T-cell (primary cell): ENCODE measurements at places on chromosomes 2 and 18.

- H3K36me3 ChIP-seq: no peaks in the 10 kb centered on the region
- no peak for DNase-seq
- H3K4me1 ChIP-seq: no peaks in the 10 kb centered on the region
- no peak overlapping the region for H3K4me3 ChIP-seq
- no peak overlapping the region for H3K27ac ChIP-seq
Observed at GRCh38 chr2:708667-709066, 31.5 kb upstream of the TMEM18 start.

GRCh38 chr2:47062681-47063537 is 92.2 kb downstream of the STPG4 start:
- no peak overlapping the region for H3K27ac ChIP-seq
- H3K27me3 ChIP-seq: no peaks in the 10 kb centered on the region
- no peak overlapping the region for H3K4me3 ChIP-seq
- no peak for DNase-seq
- peaks cover 3% of the 10 kb centered on the region for H3K4me1 ChIP-seq
- H3K36me3 ChIP-seq: peaks cover 59% of the 10 kb centered on the region

DNA sequence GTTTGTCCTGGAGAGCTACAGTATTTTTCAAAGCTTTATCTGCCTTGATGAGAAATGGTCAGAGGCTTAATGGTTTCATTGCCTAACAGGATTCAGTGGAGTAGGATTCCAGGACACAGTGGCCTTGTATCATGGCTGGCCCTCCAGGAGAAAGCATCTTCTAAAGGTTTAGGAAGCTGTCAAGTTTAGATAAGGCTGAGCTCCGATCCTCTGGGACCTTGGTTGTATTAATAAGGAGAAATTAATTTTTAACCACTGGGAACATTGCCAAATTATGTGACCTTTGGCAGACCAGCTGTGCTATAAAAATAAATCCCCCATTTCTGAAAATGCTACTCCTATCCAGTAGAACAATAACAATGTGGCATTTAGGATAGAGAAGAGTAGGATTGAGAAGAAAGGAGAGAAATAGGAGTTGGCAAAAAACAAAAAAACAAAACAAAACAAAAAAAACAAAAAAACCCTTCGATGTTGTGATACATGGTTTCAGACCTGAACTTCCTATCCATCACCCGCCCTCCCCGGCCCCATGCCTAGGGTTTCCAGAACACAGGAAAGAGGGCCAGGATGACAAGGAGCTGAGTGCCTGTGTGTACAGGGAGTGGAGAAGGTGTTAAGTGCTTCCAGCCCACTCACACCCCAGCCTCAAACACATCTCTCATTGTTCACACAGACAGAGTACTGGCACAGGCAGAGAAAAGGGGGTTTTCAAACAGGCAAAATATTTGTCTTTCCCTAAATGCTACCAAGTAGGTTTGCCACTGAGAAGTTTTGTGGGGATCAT is 6.3 kb downstream of the NRP2 start:
- H3K27ac ChIP-seq: no peak overlapping the region
- peaks cover 18% of the 10 kb centered on the region for H3K4me1 ChIP-seq
- DNase-seq: no peak
- H3K27me3 ChIP-seq: peaks cover 40% of the 10 kb centered on the region
- no peaks in the 10 kb centered on the region for H3K36me3 ChIP-seq

GRCh38 chr18:30446605-30447004 is 595.9 kb downstream of the DSC3 start:
- H3K4me1 ChIP-seq: no peaks in the 10 kb centered on the region
- no peaks in the 10 kb centered on the region for H3K27me3 ChIP-seq
- no peak overlapping the region for H3K27ac ChIP-seq
- no peaks in the 10 kb centered on the region for H3K36me3 ChIP-seq
- DNase-seq: no peak
- no peak overlapping the region for H3K4me3 ChIP-seq

- peaks cover 8% of the 10 kb centered on the region for H3K27me3 ChIP-seq
- no peak overlapping the region for H3K4me3 ChIP-seq
- no peaks in the 10 kb centered on the region for H3K36me3 ChIP-seq
- no peak for DNase-seq
- no peak overlapping the region for H3K27ac ChIP-seq
- no peaks in the 10 kb centered on the region for H3K4me1 ChIP-seq
Observed at GRCh38 chr2:206435742-206436141, 7.6 kb upstream of the ADAM23 start.

DNA sequence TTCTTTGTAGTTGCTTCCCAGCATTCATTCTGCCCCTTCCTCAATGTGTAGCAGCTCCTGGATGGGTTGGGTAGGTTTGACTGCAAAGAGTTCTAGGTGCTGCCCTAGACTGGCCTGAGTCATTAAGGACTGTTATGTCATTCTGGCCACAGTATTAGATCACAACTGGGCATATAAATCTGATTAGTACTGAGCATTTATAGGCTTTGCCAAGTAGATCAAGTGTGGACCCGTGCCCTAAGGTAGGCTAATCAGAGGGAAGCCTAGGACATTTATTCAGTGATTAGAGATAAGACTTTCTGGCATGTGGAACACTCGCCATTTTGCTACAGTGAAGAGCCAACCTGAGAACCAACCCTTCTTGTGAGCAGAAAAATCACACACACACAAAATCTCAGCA is 2.7 kb downstream of the KATNAL2 start:
- H3K27me3 ChIP-seq: no peaks in the 10 kb centered on the region
- H3K27ac ChIP-seq: no peak overlapping the region
- no peak overlapping the region for H3K4me3 ChIP-seq
- H3K4me1 ChIP-seq: peaks cover 17% of the 10 kb centered on the region
- no peaks in the 10 kb centered on the region for H3K36me3 ChIP-seq
- no peak for DNase-seq

- no peak for DNase-seq
- no peaks in the 10 kb centered on the region for H3K4me1 ChIP-seq
- no peaks in the 10 kb centered on the region for H3K36me3 ChIP-seq
- no peak overlapping the region for H3K27ac ChIP-seq
- no peak overlapping the region for H3K4me3 ChIP-seq
Observed at GRCh38 chr2:20537423-20538307, 90.8 kb downstream of the RHOB start.

DNA sequence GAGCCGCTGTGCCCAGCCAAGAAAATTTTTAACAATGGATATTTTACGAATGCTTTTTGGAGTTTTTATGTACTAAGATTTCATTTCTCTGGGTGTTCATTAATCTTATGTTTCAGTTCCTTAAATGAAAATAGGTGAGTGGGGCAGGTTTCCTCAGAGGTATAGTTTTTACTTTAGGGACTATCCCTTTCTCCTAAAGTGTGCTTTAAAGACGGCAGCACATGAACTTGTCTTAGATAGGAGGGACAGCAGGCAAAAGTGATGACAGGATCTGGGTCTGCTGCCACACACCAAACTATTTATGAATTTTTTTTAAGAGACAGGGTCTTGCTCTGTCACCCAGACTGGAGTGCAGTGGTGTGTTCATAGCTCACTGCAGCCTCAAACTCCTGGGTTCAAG is 8.0 kb upstream of the REL start:
- H3K27ac ChIP-seq: no peak overlapping the region
- no peak overlapping the region for H3K4me3 ChIP-seq
- H3K4me1 ChIP-seq: peaks cover 2% of the 10 kb centered on the region

DNA sequence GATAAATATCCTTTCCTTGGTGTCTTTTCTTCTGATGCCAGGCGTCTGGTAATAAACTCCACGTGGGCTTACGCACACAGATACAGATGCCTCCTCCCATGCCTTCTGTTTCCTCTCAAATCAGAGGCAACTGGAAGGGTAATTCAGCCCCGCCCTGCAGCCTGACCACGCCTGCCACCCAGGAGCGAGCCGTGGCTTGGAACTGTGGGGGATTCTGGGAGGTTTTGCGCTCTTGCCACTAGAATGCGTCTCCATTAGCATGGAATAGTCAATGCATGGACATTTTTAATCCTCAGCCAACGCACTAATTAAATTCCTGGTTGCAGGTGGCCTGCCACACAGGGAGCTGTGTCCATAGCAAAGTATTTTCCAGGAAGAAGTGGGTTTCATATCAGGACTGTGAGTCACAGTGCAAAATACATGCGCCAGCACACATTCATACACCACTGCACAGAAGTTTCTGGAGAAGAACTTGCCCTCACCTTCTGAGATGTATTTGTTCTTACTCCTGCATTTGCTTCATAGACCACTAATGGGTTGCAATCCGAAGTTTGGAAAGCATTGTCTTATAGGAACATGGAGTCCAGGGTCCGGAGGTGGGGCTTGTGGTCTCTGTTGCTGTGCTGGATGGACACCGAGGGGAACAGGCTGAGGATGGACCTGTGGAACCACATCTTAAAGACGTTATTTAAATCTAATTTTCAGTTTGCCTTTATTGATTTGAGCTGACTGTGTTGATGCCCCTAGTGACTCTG is 151.4 kb downstream of the LDLRAD4 start:
- peaks cover 22% of the 10 kb centered on the region for H3K4me1 ChIP-seq
- H3K27me3 ChIP-seq: peaks cover 5% of the 10 kb centered on the region
- H3K4me3 ChIP-seq: no peak overlapping the region
